Pulmonary artery endothelial cell (primary cell): ENCODE measurements at places on chromosomes 3 and 15.

DNA sequence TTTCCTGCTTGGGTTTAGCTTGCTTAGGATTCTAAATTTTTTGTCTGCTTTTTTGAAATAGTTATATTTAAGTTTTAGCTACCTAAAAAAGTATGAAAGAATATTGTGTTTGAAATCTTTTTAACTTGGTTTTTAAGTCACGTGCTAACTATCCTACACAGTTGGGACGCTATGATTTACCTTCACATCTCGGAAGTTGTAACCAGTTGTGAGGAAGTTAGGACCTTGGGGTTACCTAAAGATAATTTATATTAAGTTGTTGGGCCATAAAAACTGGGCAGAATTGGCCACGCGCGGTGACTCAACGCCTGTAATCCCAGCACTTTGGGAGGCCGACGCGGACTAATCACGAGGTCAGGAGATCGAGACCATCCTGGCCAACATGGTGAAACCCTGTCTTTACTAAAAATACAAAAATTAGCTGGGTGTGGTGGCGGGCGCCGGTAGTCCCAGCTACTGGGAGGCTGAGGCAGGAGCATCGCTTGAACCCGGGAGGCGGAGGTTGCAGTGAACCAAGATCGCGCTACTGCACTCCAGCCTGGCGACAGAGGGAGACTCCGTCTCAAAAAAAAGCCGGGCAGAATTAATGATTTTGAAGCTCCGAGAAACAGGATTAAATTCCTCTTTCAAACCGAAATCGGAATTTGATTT, 1.0 kb downstream of the ZFAND6 start:
- no peak for DNase-seq

DNA sequence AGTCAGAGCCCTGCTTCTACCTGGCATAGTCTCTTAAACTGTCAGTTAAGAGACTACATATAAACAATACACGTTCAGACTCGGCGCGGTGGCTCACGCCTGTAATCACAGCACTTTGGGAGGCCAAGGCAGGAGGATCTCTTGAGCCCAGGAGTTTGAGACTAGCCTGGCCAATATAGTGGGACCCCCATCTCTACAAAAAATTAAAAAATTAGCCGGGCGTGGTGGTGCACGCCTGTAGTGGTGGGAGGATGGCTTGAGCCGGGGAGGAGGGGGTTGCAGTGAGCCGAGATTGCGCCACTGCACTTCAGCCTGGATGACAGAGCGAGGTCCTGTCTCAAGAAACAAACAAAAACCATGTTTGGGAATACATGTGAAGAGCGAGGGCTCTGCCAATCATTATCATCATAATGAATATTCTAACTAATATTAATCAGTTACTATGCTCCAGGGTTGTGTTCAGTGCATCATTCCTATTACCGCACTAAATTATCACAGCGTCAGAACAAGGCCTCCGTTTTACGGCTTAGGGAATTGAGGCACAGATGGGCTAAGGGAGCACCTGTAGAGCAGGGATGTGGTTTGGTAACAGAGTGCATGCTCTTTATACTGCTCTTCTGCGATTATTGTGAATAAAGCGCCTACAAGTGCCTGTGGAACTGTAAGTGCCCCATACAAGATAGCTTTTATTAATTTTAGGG, 844 bp upstream of the UQCC5 start:
- DNase-seq: no peak

- DNase-seq: no peak
Measured at GRCh38 chr3:177449360-177450006, 252.2 kb upstream of the TBL1XR1 start.

DNA sequence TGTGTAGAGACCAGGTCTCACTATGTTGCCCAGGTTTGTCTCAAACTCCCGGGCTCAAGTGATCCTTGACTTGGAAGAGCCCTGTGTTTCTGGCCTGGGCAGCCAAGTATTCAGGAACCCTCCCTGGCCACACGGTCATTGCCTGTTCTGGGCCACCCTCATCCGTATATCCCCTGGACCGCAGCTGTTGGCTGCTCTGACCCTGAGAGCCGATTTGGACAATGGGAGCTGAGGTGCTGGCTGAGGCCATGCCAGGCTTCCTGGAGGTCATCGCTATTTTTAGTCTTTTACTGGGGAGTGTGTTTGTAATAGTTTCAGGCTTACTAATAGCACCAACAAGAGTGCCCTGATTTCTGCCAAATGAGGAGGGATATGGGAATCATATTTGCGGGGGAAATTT, 60.7 kb downstream of the ADAMTS7 start:
- DNase-seq: no peak

DNA sequence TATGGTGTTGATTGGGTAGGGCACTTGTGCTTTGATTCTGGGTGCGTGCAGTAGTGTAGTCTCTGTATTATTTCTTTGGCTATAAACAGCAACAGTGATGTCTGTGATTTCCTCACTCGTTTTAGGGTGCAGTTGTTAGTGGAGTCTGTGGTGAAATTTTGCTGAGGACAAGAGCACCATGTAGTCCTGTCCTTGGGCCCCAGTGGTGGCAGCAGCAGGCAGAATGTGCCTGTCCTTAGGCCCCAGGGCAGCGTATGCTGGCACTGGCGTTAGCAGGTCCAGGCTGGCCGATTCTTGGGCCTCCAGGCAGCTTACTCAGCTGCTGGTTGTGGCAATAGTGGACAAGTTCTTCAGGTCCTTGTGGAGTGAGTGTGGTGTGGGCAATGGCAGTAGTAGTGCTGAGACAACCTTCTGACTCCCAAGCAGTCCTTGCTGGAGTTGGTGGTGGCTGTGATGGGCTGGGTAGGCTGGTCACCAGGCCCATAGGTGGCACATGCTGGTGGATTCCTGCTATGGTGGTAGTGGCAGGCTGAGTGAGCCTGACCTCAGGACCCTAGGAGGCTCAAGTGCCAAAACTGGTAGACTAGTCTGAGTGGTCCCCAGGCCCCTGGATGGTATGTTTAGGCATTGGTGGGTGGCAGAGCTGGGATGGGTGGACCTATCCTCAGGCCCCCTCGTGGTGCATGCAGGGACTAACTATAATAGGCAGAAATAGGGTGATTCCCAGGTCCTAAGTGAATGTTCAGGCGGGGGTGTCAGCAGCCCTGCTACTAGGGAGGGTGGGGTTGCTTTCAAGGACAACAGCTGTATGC, 56.3 kb downstream of the TNFAIP8L3 start:
- no peak for DNase-seq

- no peak for DNase-seq
Measured at GRCh38 chr3:84442533-84442932, 516.3 kb upstream of the CADM2 start.

- no peak for DNase-seq
Measured at GRCh38 chr3:144643771-144644198, 672.2 kb downstream of the DIPK2A start.

- DNase-seq: no peak
Measured at GRCh38 chr3:23072693-23073092, 130.4 kb upstream of the UBE2E2 start.

- DNase-seq: no peak
Measured at GRCh38 chr3:127661600-127661999, 11.2 kb upstream of the ABTB1 start.

DNA sequence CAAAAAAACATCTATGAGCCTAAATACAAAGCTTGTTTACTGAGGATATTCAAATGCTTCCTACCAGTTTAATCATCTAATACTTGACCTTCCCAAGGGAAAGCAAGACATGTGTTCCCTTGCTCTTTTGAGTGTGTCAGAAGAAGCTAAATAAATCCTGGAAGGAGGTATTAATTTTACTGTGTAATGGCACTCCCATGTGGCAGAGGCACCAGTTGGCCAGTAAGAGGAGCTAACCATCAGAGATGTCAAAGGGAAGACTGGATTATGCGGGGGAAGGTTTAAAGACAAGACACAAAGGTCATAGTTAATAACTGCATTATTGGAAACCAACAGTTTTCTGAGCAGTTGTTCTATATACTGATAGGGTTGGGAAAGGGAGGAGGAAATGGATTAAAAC, 125.1 kb downstream of the SUCLG2 start:
- no peak for DNase-seq

DNA sequence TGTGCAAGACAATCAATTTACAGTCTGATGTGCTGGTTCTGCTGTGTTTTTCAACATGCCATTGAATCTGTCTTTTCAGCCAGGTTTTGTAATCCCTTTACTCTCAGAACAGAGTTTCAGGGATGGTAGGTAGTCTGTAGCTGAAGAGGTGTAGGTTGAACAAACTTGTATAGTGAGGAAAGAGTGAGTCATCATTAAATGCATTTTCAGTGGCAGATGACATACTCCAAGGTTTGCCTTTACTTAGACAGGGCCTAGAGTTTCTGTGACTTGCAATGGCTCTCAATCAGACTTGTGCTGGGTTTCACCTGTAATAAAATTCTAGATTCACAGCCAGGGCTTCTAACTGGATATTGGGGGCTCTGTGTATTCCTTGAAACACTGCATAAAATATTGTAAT, 94.6 kb downstream of the CYP19A1 start:
- no peak for DNase-seq

GRCh38 chr3:52742418-52743041, 28.2 kb downstream of the NEK4 start:
- no peak for DNase-seq
